NCI-H1105 treated with DMSO at 0.1 percent for 48 hours (cell line): ENCODE measurements at places on chromosomes 2 and 18.

- no peak for DNase-seq
Observed at GRCh38 chr18:46252759-46253158, 148.6 kb downstream of the HAUS1 start.

DNA sequence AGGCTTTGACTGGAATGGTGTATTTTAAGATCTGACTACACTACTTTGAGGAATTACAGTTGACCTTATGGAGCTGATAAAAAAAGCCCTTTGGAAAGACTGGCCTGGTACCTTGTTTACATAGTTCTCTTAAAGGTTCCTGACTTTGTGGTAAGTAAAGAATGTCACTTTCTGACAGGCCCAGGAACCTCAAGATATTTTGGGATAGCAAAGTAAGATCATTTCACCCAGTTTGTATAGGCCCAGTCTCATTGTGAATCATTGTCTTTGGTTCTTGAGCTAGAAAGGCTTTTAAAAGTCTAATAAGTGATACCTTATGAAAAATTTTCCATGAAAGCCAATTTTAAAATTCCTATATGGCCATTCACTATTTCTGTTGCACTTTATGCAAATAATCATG is 316.3 kb upstream of the LRRTM4 start:
- DNase-seq = no peak

DNA sequence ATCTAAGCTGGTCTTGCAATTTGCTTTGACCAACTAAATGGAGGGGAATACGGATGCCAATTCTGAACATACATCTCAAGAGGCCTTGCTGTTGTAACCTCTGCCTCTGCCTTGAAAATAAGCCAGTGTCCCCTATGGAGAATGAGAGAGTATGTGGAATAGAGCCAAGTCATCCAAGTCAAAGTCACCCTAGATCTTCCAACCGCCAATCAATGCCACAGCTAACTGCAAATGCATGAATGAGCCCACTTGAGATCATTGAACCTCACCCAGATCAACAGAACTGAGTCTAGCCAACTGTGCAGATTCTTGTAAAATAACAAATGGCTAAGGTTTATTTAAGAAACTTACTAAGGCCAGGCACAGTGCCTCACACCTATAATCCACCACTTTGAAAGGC is 139.8 kb upstream of the TANK start:
- DNase-seq = no peak

DNA sequence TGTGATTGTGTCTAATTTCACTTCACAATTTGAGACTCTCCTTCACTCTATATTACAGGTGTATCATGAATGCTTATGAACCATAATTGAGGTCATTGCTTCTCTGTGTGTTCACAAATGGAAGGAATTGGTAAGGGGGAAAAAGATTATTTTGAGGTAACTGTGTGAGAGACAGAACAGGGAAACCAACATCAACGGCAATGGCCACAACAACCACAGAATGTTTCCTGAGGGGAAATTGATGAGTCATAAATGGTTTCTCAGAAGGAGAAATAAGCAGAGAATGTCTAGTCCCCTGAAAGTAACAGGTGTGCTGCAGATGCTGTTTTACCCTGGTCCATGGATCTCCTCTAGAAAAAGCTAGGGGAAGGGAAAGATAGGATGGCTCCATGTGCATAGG is 361.2 kb upstream of the GALNT5 start:
- no peak for DNase-seq

DNA sequence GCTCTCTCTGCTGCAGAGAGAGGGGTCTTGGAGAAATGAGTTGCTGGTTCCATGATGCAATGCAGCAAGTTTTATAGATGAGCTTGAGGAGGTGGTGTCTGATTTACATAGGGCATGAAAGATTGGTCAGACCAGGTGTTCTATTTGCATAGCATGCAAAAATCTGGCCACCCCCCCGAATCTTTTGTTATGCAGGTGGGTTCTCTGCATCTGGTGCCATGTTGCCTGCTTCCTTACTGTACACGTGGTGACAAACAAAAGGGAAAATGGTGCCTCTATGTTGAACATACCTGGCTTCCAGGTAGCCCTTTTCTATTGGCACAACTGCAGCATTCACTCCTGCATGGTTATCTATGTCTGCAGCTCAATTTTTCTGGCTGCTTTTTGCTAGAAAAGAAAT is 169.4 kb downstream of the GALNT1 start:
- no peak for DNase-seq

- DNase-seq = peak; percentile 69
Observed at GRCh38 chr2:208407667-208408066, 1.1 kb downstream of the PTH2R start.

DNA sequence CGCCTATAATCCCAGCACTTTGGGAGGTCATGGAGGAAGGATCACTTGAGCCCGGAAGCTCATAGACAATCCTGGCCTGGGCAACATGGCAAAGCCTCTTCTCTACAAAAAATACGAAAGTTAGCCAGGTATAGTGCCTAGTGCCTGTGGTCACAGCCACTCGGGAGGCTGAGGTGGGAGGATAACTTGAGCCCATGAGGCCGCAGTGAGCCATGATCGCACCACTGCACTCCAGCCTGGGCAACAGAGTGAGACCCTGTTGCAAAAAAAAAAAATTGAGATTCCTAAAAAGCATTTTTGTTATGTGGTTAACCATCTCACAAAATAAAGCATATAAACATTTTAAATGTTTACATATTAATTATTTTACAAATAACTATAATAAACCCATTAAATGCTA is 13.9 kb downstream of the PCBP1 start:
- DNase-seq = no peak
